Smooth muscle cell of the coronary artery (primary cell): ENCODE measurements at places on chromosomes 2 and 18. TPM values are rescaled to one million over a fixed set of nuclear protein-coding genes. Genes with fewer than 3 reads are reported as not detected.

Gene SCYGR4
- total RNA-seq = under 0.01 TPM in 1 of 2 replicates, not detected in the other

Gene MTA3
- total RNA-seq = 20.6 and 23.6 TPM in 2 replicates

Gene AQP12A
- total RNA-seq = not detected in 2 replicates

Gene LYG1
- total RNA-seq = not detected in 2 replicates

Gene IL36A
- total RNA-seq = not detected in 2 replicates

Gene EHBP1
- total RNA-seq = 29.0 and 110 TPM in 2 replicates

Gene CD302
- 2.5 and 7.7 TPM in 2 replicates for total RNA-seq

Gene AFF3
- 0.08 and 0.12 TPM in 2 replicates for total RNA-seq

Gene CCDC141
- total RNA-seq = under 0.01 and 0.15 TPM in 2 replicates

Gene SPC25
- total RNA-seq = 0.98 TPM in 1 of 2 replicates, not detected in the other

Gene POTEF
- total RNA-seq = not detected in 2 replicates

Gene SIX2
- total RNA-seq = 0.38 and 0.47 TPM in 2 replicates

Gene BOLL
- total RNA-seq = not detected in 2 replicates

Gene CXCR2
- not detected in 2 replicates for total RNA-seq
